ENCODE measurements at places on chromosomes 16 and 17. TPM values are rescaled to one million over a fixed set of nuclear protein-coding genes. Genes with fewer than 3 reads are reported as not detected.

SDR42E1 gene
- 0.65 TPM for total RNA-seq

ZSCAN10 gene
- total RNA-seq, result not detected

CD300LB gene
- total RNA-seq, result not detected

SGSM2 gene
- 20.8 TPM for total RNA-seq

MED13 gene
- 27.1 TPM for total RNA-seq

JPH3 gene
- 0.08 TPM for total RNA-seq

SLC38A7 gene
- 13.4 TPM for total RNA-seq

PIK3R5 gene
- total RNA-seq, result not detected

IL21R gene
- total RNA-seq, result 14.4 TPM

PPM1E gene
- total RNA-seq, result 1.0 TPM

HEATR9 gene
- not detected for total RNA-seq

RHBDF1 gene
- 28.1 TPM for total RNA-seq

RGS11 gene
- total RNA-seq, result 0.88 TPM

TSPAN10 gene
- total RNA-seq, result 0.64 TPM

HCRT gene
- total RNA-seq, result not detected

WNT9B gene
- not detected for total RNA-seq

NPIPA8 gene
- 3.7 TPM for total RNA-seq

KRTAP9-6 gene
- total RNA-seq, result not detected

CLEC19A gene
- total RNA-seq, result not detected
